Effector CD4-positive, alpha-beta T cell (primary cell): ENCODE measurements at places on chromosomes 1 and 21.

- DNase-seq: no peak
Measured at GRCh38 chr21:35509001-35509704, 460.1 kb upstream of the RUNX1 start.

DNA sequence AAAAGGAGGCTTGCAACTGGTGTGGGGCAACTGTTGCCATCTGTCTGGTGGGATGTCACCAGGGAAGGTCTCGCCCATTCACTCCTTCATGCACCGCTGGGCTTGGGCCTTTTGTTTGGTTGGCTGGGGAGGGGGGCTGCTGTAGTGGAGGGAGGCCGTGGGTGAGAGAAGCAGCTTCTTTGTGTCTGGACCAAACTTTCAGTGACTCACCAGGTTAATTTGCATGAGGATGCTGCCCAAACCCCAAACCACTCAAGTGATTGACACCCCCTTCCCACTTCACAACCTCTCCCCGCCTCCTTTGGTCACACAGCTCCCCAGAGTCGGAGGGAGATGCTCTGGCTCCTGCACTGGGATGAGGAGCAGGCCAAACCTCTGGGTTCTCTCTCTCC, 19.7 kb downstream of the BTG2 start:
- DNase-seq: peak; percentile 57

- DNase-seq: no peak
Measured at GRCh38 chr21:42751866-42752265, 98.4 kb downstream of the PDE9A start.

- no peak for DNase-seq
Measured at GRCh38 chr1:225699336-225699735, 46.4 kb upstream of the ENAH start.

GRCh38 chr21:44684483-44684882, 2.5 kb upstream of the KRTAP12-1 start:
- no peak for DNase-seq
